Activated gamma-delta T cell treated with Interleukin-2 at 50 U/mL for 16 hours (primary cell): ENCODE measurements at places on chromosomes 5 and 9.

- DNase-seq = no peak
Measured at GRCh38 chr5:14447958-14448911, 133.4 kb upstream of the OTULINL start.

DNA sequence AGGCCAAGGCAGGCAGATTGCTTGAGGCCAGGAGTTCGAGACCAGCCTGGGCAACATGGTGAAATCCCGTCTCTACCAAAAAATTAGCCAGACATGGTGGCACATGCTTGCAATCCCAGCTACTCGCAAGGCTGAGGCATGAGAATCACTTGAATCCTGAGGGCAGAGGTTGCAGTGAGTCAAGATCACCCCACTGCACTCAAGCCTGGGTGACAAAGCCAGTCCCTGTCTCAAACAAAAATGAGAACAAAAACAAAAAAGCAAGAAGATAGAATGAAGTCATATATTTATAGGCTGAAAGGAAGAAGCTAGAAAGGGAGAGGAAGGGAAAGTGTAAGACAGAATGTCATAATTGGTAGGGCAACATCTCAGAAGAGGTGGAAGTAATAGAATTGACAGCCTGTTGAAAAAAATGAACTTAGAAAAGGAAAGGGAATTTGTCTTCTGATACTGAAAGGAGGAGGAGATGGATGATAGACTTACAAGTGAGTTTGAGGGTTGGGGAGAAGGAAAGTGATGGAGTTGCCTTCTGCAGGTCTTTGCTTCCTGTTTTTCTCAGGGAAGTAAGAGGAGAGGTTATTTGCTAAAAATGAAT, 32.2 kb downstream of the CARD6 start:
- no peak for DNase-seq

DNA sequence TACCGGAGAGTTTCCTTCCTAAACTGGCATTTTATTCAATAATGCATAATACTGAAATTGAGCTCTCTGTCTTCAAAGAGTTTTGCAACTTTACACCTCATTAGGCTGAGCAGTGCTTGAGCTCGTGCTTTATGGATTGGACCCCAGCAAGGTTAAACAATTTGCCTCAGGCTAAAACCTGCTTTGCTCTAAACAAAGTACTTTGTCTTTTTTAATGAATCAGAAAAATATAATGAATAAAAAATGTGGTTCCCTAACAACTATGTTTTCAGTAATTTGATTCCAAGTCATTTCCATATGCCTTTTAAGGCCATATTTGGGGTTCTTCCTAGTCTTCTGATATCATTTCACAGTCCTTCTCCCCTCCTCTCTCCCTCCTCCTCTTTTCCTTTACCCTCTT, 20.0 kb downstream of the ZNF366 start:
- no peak for DNase-seq

GRCh38 chr5:169561893-169562292, 21.7 kb upstream of the SPDL1 start:
- no peak for DNase-seq

DNA sequence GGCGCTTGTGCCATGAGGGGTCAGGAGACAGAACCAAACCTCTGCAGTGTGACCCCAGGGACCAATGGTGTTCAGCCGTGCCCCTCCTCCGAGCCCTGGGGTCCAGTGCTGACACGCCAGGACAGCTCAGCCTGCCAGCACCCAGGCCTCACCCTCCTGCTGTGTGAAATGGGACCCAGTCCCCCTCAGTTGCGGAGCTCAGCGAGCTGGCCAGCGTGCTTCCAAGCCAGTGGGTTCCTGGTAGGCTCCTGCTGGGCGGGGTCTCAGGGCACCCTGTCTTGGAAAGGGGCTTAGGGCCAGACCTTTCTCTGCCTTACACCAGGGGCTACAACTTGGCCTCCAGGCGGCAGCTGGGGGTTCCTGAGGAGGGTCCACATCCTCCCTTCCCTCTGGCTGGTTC, 4.4 kb downstream of the RNF44 start:
- no peak for DNase-seq

- no peak for DNase-seq
Measured at GRCh38 chr5:145739843-145740242, 95.3 kb downstream of the PRELID2 start.
